ENCODE measurements at places on chromosomes 2 and 18.

- peak; percentile 40 for DNase-seq
These were observed 20.5 kb upstream of the ZNF236 start for GRCh38 chr18:76801567-76802505.

GRCh38 chr2:171460537-171460936 lies 26.5 kb downstream of the DCAF17 start:
- no peak for DNase-seq

GRCh38 chr18:3594760-3595368 lies 144.9 kb downstream of the TGIF1 start:
- no peak for DNase-seq

GRCh38 chr2:107374249-107374648 lies 452.4 kb upstream of the RGPD4 start:
- DNase-seq = no peak

- no peak for DNase-seq
These were observed 93.7 kb upstream of the WDR75 start for GRCh38 chr2:189347540-189347939.

- no peak for DNase-seq
These were observed 44.0 kb downstream of the ARHGEF33 start for GRCh38 chr2:38933653-38934052.

GRCh38 chr18:30132959-30133358 lies 909.6 kb downstream of the DSC3 start:
- no peak for DNase-seq

DNA sequence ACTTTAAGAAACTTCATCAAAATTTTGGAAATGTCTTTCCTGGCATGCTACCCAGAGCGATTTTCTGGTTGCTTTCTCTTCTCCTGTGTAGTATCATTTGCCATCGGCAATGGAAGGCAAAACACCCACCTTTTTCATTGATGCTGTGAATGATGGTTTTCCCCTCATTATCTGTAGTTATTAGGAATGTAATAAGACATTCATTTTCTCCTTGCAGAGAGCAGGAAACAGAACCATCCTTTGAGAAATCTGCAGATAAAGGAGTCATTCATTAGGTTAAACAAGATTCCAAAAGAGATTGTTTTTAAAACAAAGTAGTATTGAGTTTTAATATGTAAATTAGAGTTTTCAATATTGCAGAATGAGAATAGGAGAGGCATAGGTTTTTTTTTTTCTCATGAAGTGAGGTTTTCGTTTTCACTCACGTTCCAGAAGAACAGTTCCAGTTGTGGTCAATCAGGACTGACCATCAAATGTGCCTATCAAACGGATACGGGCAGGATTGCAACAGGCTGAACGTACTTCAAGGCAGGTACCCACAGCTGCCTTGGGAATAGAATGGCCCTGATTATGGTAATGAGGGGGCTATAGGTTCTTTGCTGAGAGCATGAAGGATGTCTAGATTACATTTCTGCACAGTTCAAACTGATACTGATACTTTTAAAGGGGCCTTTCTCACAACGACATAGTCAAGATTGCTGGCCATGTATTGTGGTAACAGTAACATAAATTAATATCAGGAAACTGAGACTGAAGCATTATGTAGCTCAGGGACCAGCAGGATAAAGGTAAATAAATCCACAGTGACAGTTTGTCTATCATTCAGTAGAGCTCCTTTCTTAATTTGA lies 49.8 kb upstream of the PLA2R1 start:
- no peak for DNase-seq

GRCh38 chr2:25285265-25286024 lies 56.3 kb downstream of the DNMT3A start:
- DNase-seq = no peak

GRCh38 chr2:23601301-23601965 lies 216.5 kb downstream of the KLHL29 start:
- DNase-seq = no peak

GRCh38 chr2:213216461-213216860 lies 65.0 kb upstream of the IKZF2 start:
- no peak for DNase-seq

DNA sequence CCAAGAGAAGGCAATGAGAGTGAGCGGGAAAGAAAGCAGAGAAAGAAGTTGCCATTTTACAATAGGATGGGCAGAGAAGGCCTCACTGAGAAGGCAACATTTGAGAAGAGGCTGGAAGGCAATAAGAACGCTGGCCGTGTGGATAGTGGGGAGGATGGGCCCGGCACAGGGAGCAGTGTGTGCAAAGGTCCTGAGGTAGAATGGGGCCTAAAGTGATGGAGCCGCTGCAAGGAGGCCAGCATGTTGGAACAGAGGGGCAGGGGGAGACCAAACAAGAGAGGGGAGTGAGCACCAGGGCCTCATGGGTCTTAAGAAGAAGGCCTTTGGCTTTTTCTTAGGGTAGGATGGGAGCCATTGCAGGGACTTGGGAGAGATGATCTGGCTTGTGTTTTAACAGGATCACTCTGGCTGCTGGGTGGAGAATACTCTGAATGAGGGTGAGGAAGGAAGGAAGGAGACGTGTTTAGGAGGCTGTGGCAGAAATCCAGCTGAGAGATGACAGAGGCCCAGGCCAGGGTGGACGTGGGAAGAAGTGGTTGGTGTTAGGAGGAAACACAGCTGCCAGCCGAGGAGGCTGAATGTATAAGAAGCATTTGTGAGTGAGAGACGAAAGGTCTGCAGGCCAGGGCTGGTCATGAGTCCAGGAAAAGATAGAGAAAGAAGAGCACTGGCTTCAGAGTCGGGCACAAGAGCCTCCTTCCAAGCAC lies 159.8 kb downstream of the KLHL29 start:
- DNase-seq = no peak

- DNase-seq = no peak
These were observed 4.0 kb upstream of the RAB17 start for GRCh38 chr2:237594514-237594871.

DNA sequence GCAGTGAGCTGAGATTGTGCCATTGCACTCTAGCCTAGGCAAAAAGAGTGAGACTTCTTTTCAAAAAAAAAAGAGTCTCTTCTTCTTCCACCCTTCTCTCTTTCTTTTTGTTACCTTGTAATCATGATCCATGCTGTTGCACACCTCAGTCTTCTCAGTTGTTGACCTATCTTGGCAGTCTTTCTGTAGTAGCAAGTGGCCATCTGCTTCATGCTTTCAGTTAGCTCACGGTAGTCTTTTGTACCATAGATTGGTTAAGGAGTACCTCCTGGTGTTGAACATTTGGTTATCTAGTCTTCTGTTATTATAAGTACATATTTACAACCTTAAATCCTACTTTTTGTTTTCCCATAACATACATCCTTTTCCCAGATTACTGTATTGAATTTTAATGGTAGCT lies 3.1 kb downstream of the GORASP2 start:
- DNase-seq = no peak

DNA sequence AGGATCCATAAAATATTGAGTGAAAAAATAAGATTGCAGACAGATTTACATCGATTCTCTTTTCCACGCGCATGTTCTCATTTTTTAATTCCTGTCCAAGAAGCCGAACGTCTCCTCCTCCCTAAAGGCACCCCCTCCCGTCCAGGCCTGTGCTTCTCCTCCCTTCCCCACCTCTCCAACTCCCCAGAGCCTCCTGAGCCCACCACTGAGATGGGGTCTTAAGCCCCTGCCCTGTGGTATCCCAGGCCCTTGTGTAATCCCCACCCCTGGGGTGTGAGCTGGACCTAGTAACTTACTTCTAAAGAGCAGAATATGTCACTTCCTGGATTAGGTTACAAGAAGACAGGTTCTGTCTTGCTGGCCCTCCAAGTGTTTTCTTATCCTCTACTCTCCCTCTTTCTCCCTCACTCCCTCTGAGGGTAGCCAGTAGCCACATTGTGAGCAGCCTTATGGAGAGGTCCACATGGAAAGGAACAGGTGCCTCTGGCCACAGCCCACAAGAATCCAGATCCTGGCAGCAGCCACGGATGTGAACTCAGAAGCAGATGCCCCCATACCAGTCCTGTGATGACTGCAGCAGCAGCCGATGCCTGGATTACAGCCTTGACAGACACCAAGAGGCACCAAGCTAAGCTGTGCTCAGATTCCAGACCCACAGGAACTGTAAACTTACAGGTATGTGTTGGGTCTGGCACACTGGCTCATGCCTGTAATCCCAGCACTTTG lies 39.6 kb upstream of the OTOS start:
- no peak for DNase-seq

DNA sequence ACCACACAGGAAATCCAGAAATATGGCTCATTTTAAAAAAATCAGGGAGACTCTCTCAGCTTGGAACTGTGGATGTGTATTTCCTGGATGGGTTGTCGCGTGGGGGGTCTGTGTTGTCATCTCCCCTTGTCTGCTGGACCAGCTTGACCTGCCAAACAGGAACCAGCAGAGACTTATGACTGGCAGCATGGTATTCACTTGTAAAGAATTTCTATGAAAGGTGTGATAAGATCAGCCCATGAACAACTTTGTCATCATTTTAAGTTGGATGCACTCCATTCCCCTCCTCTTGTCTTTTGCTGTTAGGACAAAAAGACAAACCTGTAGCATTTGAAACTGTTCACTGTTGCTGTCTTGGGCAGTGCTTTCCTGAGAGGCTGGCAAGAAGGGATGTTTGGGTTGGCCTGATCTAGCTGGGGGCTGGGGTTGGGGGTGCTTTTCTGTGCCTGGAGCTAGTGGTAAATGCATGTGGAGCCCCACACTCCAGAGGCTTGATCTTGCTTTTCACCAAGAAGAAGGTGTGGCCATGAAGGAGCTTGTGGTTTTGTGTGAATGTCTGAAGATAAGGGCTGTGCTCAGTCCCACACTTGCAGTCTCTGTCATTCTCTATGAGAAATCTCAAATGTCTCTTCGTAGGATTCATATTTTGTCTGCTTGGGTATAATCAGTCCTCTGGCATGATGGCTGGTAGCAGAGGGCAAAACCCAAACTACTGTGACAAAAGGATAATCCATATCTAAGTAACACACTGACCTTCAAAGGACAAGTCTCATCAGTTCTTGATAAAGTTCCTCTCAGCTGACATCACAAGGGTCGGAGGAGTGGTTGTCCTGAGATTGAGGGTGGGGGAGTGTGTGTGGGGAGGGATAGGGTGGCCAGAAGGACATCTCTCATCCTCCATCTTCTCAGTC lies 39.0 kb downstream of the RALB start:
- no peak for DNase-seq

- no peak for DNase-seq
These were observed at the start of gene CYTIP for GRCh38 chr2:157443795-157444640. TSS of gene CYTIP (minus strand) at chr2:157444089. CDS start at chr2:157444020, 69 bp downstream.

GRCh38 chr2:65549257-65549627 lies 116.8 kb upstream of the SPRED2 start:
- DNase-seq = no peak

DNA sequence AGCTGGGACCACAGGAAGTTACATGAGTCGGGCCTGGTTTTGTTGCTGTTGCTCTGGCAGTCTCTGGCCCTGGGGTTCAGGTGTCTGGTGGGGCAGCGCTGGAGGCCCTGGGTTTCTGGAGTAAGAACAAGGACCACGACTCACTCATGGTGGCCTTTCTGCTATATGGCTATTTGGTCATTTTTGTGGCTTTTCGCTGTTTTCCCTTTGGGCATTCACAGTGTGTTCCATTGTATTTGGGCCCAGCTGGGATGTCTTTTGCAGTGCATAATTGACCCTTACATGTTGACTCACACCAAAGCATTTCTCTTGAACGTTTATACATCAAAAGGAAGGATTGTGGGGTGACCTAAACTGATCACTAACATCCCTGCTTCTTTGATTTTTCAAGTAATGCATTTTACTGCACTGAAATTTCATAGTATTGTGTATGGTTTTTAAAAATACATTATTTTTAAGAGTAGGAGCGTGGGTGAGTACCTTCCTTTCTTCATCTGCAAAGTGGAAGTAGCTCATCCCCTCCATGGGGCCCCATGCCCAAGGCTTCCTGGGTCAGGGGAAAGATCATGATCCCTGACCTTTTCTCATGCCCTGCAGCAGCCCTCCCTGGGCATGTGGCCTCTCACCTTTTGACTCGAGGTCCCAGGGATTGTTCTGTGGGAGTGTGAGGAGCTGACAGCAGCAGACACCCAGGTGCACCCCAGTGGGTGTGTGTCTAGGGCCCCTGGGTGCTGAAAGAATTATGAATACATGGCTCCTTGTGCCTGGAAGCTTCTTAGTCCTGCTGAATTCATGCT lies 225.5 kb downstream of the AGAP1 start:
- no peak for DNase-seq

GRCh38 chr18:48786455-48787202 lies 164.1 kb downstream of the SMAD7 start:
- DNase-seq = no peak

DNA sequence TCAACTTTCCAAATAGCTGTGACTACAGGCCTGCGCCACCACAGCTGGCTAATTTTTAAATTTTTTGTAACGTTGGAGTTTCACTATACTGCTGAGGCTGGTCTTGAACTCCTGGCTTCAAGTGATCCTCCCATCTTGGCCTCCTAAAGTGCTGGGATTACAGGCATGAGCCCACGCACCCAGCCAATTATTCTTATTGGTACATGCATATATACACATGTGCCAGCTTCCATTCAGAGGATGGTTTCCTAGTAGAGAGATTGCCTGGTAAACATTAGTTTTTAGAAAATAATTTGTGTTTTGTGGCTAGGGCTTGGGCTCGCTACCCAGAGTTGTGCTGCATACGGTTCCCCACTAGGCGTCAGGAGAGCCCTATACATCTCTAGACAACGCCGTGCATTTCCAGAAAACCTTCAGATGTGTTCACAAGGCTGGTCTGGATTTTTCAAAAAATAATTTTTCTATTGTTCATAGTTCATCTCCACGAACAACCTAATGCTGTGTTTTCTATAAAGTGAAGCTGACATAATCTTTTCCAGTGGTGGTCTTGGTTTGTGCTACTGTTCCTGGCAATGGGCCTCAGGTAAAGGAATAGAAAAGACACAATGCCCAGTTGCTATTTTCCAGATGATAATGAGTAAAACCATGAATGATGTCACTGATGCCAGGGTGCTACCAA lies 14.6 kb upstream of the AFG3L2 start:
- peak; percentile 13 for DNase-seq

- no peak for DNase-seq
These were observed 46.6 kb upstream of the ZBTB7C start for GRCh38 chr18:48455555-48456478.
